ENCODE measurements at places on chromosomes 7 and 10.

DNA sequence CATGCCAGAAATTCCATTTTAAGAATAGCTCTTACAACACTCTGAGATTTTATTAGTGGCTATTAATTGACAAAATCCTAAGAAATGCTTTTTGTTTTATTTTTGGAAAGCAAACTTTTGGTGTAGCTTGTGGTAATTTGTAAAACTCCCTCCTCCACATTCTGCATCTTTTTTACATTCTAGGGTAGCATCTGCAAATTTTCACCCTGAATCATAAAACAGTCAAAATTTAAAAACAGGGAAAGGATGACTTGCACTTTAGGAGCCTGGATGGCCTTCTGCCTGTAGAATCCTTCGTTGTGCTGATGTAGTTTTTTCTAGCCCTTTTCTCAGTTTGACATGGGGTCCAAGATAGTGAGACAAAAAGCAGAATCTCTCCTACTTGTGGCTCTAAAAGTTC lies 316.1 kb downstream of the ADRA2A start:
- DNase-seq, result no peak

- DNase-seq, result no peak
These were observed 41.3 kb upstream of the SRPK2 start for GRCh38 chr7:105429746-105430612.

DNA sequence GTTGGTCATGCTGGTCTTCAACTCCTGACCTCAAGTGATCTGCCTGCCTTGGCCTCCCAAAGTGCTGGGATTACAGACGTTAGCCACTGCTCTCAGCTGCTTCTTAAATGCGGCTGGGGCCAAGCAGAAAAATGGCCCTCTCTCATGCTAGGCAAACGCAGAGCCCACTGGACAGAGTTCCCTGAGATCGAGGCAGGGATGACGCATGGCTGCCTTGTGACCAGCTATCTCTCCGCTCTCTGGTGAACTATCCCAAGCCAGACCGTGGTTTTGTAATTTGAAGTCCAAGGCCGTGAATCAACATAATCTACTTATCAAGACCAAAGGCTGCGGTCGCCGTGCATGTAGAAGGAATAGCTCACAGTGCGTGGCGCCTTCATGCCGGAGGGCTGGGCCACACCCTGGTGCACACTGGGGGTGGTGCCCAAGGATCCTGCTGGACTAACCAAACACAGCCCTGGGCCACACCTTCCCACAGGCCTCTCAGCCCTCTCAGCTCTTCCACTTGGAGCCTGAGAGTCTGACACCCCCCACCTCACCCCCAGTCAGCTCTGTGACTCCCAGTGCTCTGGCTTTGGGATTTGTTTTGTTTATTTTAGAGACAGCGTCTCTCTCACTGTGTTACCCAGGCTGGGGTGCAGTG lies 88.1 kb upstream of the CUX1 start:
- DNase-seq, result no peak

DNA sequence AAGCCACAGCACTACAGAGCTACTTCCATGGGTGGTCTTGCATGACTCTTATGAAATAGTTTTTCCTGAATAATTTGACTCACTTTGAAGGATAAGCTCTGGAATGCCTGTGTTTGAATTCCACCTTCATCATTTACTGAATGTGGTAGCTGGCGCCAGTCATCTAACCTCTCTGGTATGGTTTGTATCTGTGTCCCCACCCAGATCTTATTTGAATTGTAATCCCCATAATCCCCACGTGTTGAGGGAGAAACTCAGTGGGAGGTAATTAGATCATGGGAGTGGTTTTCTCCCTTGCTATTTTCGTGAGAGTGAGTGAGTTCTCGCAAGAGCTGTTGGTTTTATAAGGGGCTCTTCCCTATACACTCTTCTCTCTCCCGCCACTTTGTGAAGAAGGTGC lies 11.2 kb upstream of the SLC13A1 start:
- no peak for DNase-seq

DNA sequence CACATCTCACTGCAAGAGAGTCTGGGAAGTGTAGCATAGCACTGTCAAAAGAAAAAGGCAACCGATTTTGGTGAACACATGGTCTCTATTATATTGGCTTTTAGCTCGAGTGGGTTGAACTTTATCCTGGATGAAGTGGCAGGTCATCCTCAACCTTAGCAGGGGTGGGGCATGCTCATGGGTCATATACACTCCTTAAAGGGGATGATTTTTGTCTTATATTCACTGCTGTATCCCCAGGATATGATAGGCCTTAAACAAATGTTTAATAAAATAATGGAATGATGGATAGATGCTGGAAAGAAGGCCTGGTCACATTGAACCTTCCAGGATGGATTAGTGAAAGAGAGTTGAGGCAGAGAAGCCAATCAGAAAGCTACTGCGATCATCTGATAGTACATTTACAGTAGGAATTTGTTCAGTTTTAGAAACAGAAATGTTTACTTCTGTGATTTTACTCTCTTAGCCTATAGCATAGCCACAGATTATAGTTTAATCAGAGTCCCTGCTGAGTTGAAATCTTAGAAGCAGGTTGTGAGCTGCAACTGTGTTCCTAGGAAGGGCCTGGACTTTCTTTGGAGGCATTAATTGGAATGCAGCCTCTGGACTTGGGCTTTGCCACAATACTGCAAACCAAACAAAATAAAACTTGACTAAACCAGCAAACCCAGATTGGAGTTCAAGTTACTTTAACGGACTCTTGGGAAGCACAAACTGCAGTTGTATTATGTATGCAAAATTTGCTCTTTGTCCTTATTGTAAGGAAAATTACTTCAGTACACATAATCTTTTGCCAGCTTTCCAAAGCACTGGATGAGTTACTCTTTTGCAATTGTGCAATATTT lies 138.3 kb downstream of the BMPER start:
- no peak for DNase-seq

- DNase-seq, result no peak
These were observed 186.5 kb upstream of the TMEM72 start for GRCh38 chr10:44724415-44725174.

DNA sequence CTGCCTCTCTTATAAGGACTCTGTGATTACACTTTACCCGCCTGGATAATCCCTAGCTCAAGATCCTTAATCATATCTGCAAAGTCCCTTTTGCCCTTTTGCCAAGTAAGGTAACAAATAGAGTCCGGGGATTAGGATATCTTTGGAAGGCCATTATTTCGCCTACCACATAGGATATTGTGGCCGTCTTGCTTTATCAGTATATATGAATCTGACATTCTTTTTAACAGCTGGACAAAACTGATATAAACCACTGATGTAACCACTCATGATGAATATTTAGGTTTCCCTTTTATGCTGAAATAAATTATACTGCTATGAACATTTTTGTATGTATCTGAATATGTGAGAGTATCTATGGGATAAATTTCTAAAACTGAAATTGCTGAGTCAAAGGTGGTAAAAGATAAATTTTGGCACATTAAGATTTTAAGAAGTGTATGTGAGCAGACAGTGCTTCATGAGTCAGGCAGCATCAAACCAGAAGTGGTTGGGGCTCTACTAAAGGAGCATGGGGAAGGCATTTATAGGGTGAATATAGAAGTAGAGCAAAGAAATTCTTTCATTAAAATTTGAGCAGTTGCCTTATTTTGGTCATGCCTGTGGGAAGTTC lies 44.7 kb downstream of the AVL9 start:
- DNase-seq, result no peak

- DNase-seq, result no peak
These were observed 25.2 kb downstream of the PHTF2 start for GRCh38 chr7:77823787-77824186.

GRCh38 chr7:105581066-105581811 lies at the start of gene EFCAB10:
TSS of gene EFCAB10 (minus strand) at chr7:105581493. CDS start at chr7:105581463, 30 bp downstream.
- DNase-seq, result no peak

DNA sequence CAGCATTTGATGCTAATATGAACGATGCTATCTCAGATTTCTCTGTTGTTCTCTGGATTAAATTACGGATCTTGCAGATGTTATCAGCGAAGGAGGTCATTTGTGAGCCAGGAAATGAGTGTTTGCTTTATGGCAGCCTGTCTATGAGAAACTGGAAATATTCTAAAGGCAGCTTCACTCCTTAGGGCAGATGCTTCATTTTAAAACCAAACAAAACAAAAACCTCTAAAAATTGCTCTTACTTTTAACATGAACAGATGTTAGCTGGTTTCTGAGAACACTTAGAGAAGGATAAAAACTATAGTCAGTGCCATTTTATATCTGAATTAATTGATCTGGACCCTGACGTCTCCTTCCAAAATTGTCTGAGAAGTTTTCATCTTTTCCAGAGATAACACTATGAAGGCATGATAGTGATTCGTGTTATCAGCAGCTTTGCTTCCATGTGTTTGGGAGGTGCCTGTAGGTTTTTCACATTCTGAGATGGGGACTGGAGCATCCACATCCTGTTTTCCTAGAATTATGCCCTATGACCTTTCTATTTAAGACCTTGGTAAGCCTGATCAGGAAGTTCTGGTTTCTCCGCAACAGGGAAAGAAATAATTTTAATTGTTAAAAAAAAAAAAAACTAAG lies 53.1 kb downstream of the CPED1 start:
- DNase-seq, result no peak

DNA sequence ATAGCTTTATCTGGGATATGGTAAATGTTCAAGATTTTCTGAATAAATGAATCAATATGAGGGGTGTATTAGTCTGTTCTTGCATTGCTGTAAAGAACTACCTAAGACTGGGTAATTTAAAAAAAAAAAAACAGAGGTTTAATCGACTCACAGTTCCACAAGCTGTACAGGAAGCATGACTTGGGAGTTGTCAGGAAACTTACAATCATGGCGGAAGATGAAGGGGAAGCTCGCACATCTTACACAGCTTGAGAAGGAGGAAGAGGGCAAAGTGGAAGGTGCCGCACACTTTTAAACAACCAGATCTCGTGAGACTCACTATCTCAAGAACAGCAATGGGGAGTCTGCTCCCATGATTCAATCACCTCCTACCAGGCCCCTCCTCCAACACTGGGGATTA lies 32.5 kb upstream of the OTUD1 start:
- DNase-seq, result no peak

DNA sequence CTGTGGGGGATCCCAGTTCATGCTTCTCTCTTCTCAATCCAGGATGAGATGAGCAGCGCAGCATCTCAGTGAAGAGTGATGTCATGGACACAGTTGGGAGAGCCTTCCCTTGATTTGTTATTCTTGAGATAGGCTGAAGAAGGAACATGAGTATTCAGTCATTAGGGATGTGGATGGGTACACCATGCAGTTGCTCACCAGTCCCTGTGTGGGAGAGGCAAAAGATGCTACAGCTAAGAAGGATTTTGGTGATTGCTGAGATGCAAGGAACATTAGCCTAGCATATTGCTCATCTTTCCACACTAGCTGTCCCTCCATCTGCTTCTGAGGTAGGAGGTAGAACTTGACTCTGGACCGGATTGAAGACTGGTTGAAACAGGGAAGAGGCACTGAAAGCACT lies 179.6 kb downstream of the GALNT17 start:
- DNase-seq, result no peak

DNA sequence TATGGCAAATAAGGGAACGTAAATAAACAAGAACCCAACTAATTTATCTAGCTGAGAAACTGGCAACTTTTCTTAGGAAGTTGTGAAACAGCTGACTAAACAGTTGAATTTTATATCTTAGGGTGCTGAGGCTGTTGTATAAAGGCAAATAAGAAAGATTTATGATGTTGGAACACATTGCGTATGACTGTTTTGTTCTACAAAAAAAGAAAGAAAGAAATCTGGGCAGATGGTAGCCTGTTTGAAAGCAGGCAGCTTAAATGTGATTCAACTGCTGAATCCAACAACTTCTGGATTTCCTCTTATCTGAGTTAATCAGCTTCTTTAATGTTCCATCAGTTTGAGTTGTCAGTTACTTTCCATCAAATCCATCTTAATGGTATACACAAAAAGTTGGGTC lies 214.5 kb downstream of the SNX13 start:
- DNase-seq, result no peak

DNA sequence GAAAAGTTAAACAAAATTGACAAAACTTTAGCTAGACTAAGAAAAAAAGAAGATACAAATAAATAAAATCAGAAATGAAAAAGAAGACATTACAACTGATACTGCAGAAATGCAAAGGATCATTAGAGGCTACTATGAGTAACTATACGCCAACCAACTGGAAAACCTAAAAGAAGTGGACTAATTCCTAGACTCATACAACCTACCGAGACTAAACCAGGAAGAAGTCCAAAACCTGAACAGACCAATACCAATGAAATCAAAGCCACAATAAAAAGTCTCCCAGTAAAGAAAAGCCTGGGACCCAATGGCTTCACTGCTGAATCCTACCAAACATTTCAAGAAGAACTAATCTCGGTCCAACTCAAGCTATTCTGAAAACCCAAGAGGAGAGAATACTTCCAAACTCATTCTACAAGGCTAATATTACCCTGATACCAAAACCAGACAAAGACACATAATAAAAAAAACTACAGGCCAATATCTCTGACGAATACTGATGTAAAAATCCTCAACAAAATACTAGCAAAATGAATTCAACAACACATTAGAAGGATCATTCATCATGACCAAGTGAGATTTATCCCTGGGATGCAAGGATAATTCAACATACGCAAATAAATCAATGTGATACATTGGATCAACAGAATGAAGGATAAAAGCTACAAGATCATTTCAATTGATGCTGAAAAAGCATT lies 20.3 kb downstream of the ELAPOR2 start:
- no peak for DNase-seq

- DNase-seq, result no peak
These were observed 13.9 kb downstream of the FIGNL1 start for GRCh38 chr7:50436133-50436806.

- DNase-seq, result no peak
These were observed 551.8 kb downstream of the NXPH1 start for GRCh38 chr7:8985255-8985654.

GRCh38 chr10:113176652-113177155 lies 226.7 kb downstream of the TCF7L2 start:
- no peak for DNase-seq

- DNase-seq, result no peak
These were observed 34.0 kb upstream of the CD36 start for GRCh38 chr7:80604436-80604835.

GRCh38 chr7:140607441-140607989 lies 33.1 kb downstream of the DENND2A start:
- no peak for DNase-seq

DNA sequence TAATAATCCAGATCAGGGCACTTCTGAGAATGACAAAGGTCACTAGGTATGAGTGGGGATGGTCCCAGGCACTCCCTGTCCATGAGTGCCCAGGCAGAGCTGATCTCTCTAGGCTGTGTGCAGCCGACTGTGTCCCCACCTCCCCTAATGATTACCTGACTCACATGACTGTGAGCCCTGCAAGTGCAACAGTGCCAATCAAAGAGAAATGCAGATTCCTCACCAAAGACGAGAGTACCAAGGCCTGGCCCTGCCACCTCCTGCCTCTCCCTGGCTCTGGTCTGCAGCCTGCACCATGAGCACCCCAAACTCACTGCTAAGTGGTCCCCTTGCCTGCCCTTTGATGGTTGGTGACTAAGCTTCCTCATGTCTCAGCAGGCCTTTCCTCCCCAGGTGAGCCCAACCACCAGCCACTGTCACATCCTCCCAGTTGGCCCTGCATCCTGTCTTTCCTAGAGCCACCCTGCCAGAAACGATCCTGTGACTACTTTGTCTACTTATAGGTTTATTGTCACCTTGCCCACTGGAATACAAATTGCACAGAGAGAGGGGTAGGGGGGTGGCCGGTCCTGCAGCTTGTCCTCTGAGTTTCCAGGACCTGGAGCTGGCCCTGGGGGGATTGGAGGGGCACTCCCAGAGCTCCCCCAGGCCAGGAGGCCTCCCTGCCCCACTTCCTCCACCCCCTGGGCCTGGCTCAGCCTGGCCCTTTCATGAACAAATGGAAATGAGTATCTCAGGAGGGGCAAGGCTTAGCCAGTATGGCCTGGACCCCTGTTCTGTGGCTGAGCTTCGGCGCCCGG lies 22.4 kb upstream of the GDF10 start:
- no peak for DNase-seq

- no peak for DNase-seq
These were observed 41.9 kb downstream of the SPAM1 start for GRCh38 chr7:123966936-123967335.
